ENCODE measurements at places on chromosomes 12 and 14. TPM values are rescaled to one million over a fixed set of nuclear protein-coding genes. Genes with fewer than 3 reads are reported as not detected.

DNA sequence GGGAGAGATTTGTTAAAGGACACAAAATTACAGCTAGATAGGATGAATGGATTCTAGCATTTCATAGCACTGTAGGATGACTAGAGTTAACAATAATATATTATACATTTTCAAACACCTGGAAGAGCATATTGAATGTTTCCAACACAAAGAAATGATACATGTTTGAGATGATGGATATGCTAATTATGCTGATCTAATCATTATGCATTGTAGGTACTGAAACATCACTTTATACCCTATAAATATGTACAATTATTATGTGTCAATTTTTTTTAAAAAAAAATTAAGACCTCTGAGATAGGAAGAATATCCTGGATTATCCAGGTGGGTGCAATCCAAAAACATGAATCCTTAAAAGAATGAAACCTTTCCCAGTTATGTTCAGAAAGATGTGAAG lies 100.3 kb upstream of the CPNE8 start:
- DNase-seq = no peak

- no peak for DNase-seq
Observed at GRCh38 chr14:69328317-69328716, 68.4 kb downstream of the GALNT16 start.

DNA sequence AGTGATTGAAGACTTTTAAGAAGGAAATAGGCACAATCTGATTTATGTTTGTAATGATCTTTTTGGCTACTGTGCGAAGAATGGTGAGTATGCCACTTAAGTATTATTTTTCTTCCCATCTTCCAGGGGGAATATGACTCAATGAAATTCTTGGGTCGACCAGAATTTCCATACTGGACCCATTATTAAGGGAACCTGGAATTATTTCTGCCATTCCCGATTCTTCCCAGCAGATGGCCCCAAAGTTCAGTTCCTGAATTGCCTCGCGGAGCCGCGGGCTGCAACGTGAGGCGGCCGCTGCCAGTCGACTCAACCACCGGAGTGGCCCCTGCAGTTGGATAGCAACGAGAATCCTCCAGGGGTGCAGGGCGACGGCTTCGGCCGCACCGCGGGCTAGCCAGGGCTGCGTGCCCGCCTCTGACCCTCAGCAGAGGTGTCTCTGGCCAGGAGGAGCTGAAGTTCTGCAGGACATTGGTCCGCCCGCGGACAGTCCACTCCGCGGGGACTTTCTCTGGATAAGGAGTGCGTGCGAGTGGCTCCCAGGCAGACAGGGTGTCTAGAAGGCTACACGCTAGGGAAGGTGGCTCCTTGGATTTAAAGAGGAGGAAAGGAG lies 628 bp upstream of the TSHR start:
- DNase-seq = peak; percentile 75

DNA sequence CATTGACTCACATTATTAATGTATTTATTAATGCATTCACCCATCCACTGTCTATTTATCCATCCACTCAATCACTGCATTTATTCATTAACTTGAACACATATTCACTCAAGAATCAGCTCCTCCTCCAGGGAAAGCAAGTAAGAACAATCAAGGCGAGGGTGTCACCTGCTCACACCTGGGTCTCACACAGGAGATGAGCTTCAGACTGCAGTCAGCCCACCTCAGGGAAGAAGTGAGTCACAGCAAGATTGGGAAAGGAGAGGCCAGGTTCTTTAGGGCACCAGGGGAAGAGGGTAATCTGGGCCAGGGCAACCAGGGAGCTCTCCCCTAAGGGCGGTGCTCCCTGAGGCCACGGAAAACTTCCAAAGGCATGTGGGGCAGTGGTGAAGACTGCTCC lies 367.3 kb downstream of the BCL11B start:
- no peak for DNase-seq

DNA sequence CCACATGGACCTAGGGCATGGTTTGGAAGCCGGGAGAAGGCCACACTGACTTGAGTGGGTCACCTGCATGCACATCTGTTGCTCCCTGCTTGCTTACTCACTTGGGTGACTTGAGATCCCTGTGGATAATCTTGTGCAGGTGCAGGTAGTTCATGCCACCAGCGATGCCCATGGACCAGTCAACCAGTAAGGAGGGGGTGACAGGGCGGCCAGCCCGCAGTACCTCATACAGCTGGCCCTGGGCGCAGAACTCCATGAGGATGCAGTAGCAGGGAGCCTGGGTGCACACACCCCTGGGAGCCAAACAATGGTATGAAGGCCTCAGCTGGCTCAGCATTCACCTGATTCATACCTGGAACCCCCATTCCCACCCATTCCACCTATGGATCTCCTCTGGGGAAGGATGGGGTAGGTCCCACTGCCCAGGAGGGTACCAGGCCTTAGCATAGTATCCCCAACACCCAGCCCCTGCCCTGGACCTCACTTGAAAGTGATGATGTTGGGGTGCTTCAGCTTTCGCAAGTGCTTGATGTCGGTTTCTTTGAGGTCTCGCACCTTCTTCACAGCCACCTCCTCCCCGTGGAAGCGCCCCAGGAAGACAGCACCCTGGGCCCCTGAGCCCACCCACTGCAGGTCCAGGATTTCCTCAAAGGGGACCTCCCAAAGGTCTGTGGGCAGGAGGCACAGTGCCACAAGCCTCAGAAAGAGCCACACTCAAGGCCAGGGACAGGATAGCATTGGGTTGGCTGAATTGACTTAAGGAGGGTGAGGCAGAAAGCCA lies 13.1 kb downstream of the MAP3K12 start:
- DNase-seq = no peak

GRCh38 chr12:120783197-120783596 lies 57.6 kb downstream of the ACADS start:
- no peak for DNase-seq

The PIWIL1 gene
- not detected for polyA plus RNA-seq

The RFC5 gene
- polyA plus RNA-seq = 51.7 TPM

The AKAP3 gene
- 0.14 TPM for polyA plus RNA-seq

The HSPB8 gene
- polyA plus RNA-seq = 7.9 TPM

The OR10G3 gene
- not detected for polyA plus RNA-seq
